Endothelial cell (in vitro differentiated cells): ENCODE measurements at places on chromosomes 2 and 18. TPM values are rescaled to one million over a fixed set of nuclear protein-coding genes. Genes with fewer than 3 reads are reported as not detected.
A peak's percentile ranks its signal among the peaks of the same experiment; 100 is the strongest.

SETBP1 gene
- total RNA-seq, result 131 TPM

PARD3B gene
- total RNA-seq, result 17.4 TPM

SP5 gene
- total RNA-seq, result 9.3 TPM

SCN9A gene
- total RNA-seq, result 47.3 TPM

C2orf78 gene
- total RNA-seq, result not detected

TWIST2 gene
- total RNA-seq, result not detected

SERPINB4 gene
- total RNA-seq, result 0.41 TPM

DNA sequence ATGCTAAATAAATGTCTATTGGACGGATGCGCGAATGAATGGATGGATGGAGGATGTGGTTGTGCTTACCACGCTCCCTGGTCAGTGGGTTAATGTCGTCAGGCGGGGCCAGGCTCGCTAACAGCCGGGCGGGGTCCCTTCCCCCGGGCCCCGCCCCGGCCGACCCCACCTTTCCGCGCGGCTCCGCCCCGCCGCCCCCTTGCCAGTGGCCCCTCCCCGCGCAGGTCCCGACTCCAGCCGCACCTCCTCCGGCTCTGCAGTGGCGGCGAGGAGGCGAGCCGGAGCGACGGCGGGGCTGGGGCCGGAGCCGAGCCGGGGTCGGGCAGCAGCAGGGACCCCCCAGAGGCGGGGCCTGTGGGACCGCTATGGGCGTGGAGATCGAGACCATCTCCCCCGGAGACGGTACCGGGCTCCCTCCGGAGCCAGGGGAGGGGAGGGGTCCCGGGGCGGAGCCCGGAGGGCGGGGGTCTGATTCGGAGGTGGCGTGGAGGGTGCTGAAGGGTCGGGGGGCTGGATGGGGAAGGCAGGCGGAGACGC is at the start of gene FKBP1B:
TSS of gene FKBP1B (plus strand) at position 257 of the 537 bp plus-strand sequence. CDS start at position 366, 109 bp downstream.
- peak; percentile 65 for DNase-seq

- DNase-seq, result no peak
These were observed 183.5 kb downstream of the KIAA1328 start for GRCh38 chr18:37012452-37012851.

GRCh38 chr2:238636269-238637073 is 209.7 kb downstream of the ASB1 start:
- DNase-seq, result no peak

GRCh38 chr2:170680172-170680941 is 34.8 kb upstream of the SP5 start:
- DNase-seq, result no peak

DNA sequence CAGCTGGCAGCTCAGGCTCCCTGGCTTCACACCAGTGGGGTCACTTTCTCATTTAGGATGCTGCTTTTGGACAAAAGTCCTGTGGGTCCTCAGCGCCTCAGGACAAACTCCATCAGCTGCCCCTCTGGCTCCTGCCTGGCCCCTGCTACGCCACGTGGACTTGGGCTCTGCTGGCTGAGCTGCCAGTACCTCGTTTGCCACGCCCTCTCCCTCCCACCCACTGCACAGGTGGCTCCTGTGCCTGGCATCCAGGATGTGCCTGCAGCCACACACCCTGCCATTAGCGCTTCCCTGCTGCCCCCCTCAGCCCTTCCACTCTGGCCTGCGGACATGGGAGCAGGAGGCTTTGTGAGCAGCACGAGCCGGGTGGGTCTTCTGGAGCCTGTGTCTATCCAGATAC is 118.9 kb downstream of the ZNF236 start:
- no peak for DNase-seq

GRCh38 chr2:30679426-30680088 is 127.7 kb downstream of the CAPN13 start:
- DNase-seq, result no peak

DNA sequence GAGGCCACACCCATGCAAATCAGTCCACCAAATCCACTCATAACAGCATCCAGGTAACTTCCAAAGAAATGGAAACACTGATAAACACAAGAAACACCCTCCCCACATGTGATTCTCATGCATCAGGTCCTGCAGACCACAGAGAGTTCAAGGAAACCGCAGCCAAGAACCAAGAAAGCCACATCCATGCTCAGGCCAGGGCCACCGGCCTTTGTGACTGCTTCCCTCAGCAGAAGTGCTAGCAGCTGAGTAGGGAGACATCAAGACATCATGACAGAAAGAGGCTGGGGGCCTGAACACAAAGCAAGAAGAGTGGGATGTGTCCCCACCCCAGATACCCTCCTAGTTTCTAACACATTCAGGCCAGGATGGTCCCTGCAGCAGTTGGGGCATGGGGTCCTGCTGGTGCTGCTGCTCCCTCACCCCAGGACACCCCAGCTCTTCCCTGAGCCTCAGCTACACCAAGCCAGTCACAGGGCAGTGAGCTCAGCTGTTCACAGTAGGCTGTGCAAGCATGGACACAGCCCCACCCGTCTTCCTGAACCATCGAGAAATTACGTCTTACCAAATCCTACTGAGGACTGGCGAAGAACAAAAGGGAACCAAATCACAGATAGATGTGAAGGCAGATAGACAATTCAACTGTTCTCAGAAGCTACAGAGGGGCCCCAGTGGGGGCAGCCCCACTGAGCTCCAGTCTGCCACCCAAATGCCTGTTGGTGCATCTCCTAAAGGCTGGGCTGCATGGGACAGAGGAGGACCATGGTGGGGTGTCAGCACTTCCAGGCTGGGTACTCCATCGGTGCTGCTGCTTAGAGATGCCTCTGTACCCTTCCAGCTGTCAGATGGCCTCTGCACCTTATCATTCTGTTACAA is 60.9 kb downstream of the HDAC4 start:
- DNase-seq, result no peak

- no peak for DNase-seq
These were observed 448.3 kb downstream of the CDH2 start for GRCh38 chr18:27728659-27729058.

- DNase-seq, result peak; percentile 59
These were observed 118.6 kb upstream of the EML6 start for GRCh38 chr2:54604871-54605270.

GRCh38 chr2:26740890-26741302 is 23.2 kb upstream of the SLC35F6 start:
- no peak for DNase-seq

- DNase-seq, result no peak
These were observed 9.3 kb downstream of the MEIS1 start for GRCh38 chr2:66443979-66444861.

DNA sequence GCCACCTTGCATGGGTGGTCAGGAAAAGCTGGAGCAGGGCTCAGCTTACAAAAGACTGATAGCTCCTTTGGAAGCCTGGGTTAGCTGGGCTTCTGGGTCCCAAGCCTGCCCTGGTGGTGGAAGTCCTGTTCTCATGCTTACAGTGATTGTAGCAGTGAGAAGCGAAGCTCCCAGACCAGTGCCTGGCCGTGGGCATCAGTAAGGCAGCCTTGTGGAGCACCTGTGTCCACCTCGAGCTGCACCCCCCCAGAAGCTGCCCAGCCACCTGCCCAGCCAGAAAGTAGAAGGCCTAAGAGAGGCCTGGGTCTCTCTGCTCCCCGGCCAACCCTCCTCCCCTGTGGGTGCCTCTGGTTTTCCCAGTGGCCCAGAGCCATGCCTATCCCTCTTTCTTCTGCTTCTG is 10.5 kb downstream of the GLI2 start:
- no peak for DNase-seq

DNA sequence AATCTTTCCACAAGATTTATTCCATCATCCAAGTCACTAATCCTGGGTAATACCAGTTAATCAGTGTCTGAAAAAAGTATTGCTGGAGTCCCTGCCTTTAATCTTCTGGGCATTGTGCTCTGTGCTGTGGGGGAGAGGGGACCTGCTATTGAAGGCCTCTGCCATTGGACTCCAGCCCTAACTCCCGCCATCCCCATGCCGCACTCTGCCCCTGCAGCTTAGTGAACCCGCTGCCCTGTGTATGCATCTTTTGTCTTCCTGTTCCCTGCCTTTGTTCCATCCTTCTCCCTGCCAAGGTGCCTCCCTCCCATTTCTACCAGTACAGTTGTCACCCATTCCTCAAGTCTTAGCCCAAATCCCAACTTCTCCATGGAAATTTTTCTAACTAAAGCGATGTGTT is 113.8 kb upstream of the EPAS1 start:
- DNase-seq, result no peak

DNA sequence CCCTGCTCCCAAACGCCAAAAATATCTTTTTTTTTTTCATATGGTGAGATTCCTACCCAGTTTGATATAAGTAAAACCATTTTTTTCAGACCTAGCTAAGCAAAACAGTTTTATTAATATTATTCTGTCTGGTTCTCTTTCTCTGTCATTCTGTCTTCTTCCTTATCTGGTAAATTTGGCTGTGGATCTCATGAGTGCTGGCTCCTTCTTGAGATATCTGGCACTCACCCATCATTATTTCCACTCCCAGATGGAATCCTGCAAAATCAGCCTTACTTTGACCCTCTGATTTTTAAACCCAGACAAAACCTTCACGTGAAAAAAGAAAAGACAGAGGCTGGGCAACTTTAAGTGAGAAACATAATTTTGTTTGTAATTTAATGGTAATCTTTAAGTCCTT is 373.6 kb downstream of the NYAP2 start:
- DNase-seq, result no peak

DNA sequence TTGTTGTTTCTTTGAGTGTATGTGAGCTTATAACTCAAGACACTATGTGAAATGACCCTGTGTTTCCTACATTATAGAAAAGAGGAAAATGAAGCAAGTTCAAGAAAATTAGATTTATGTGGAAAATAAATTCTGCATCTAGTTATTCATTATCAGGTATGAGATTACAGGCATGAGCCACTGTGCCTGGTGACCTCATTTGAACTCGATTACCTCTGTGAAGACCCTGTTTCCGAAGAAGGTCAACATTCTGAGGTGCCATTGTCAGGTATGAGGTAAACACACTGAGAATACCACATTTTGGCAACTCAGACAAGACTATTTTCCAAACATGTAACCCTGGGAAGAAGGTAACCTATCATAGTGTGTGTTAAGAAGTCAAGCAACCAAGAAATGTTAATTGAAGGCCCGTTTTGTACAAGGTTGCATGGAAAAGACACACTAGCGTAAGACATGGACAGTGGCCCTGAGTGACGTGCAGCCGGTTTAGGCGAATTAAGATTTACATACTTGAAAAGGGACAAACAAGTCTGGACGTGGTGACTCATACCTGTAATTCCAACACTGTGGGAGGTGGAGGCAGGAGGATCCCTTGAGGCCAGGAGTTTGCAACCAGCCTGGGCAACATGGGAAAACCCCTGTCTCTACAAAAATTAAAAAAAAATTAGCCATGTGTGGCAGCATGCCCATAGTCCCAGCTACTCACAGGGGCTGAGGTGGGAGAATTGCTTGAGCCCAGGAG is 186.6 kb downstream of the NEDD4L start:
- no peak for DNase-seq

DNA sequence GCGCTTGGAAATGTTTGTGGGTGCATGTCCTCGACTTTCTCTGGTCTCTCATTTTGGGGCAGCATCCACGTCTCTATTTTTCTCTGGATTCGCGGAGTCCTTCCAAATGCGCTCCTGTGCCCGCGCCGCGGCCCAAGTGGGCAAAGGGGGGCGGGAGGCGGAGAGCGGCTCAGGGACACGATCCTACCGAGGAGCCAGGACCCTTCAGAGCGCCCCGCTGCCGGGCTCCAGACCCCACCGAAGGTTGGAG is 990 bp downstream of the EPAS1 start:
- no peak for DNase-seq

- DNase-seq, result no peak
These were observed 153.4 kb downstream of the CAPN13 start for GRCh38 chr2:30653847-30654246.

DNA sequence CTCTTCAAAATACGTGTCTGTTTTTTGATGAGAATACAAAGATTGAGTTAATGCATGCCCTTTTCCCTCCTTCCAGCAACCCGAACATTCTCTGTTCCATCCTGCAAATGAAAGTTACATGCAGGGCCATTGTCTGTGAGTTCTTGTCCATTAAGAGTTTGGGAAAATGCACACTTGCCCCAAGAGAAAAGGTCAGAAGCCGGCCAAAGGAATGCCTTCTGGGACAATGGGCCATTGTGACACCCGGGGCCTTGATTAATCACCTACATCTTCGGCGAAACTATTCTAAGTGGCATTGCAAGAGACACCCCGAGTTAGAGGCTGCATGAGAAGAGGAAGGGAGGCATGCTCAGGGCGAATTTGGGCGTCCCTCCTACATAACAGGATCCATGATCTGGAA is 73.7 kb upstream of the COPS8 start:
- no peak for DNase-seq

DNA sequence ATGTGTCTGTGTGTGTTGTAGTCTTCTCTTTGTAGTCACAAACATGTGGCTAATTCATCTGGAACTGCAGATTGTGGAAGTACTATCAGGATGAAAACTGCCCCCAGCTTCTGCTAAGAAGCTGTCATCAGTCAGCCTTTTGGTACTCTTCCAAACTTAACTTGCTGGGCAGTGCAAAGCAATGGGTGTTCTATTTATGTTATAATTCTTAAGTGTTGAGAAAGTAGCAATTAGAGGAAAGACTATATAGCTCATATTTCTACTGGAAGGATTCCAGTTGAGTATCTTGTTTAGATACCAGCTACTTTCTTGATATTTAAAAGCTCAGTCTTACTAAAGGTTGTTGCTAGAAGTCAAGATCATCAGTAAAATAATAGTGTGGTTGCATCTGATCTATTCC is 52.1 kb downstream of the SLC38A11 start:
- DNase-seq, result no peak

DNA sequence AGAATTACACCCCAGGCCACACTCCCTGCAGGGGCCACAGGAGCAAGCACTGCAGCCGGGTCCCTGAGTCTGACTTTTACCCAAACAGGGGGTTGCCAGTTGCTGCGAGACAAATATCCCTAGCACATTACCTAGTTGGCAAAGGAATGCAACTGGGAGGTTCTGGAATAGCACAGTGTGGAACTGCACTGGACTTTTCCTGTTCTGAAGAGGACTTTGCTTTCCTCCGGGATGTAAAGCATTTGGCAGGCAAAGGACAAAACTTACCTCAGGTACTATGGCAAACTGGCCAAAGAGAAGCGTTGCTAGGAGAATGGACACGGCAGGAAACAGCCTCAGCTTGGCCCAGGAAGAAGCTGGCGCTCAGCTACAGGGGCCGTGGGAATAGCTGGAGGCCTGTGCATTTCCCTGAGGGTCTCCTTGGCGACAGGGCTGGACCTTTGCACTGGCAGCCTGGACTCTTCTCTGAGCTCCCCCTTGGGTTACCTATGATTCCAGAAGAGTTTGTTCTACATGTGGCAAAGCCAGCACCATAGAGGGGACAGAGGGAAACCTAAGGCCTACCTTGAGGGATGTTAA is 45.0 kb downstream of the BCL11A start:
- DNase-seq, result peak; percentile 14
